Germinal center (tissue), 1 donor: ENCODE measurements at places on chromosomes 7 and 10.

DNA sequence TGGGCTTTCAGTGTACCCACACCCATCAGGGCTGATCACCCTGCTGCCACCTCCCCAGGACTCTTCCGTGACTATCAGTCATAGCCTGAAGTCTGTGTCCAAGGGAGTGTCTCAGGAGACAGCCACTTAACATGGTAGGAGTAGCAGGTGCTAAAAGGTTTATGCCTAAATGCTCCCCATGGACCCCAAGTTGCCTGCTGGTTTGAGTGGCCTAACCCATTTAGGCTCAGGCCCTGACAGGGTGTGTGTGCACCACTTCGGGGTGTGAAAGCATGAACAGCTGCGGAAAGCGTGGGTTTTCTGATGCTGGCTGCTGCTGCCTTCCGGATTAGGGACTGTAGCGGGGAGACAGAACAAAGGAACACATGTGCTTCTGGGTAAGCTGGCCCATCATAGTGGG, 93.2 kb upstream of the SAMD8 start:
- no peak for DNase-seq

- DNase-seq, result no peak
These were observed 182.2 kb downstream of the ADK start for GRCh38 chr10:74333174-74333573.

DNA sequence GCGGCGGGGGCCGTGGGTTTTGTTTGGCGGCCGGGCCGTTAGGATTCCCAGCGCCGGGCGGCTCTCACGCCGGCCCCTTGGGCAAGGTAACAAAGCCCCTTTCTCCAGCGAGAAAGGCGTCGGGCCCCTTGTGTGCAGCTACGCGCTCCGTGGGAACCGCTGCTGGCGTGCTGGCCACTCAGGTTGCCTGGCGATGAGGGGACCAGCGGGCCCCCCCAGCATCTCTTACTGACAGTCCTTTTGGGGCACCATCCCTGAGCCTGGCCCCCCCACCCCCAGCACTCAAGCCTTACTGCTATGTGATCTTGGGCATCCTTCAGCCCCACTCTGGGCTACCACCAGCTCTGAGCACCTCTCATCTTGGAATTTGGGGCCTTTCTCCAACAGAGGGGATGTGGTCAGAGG, 1.8 kb downstream of the LFNG start:
- no peak for DNase-seq

- no peak for DNase-seq
These were observed 143.4 kb downstream of the TNS3 start for GRCh38 chr7:47438411-47439029.
